Fibroblast of the aortic adventitia (primary cell): ENCODE measurements at places on chromosomes 13 and 19.

GRCh38 chr19:17775245-17775927 is 19.6 kb upstream of the B3GNT3 start:
- DNase-seq: peak; percentile 32

GRCh38 chr13:88752041-88752440 is 1080.9 kb downstream of the SLITRK5 start:
- DNase-seq: no peak

DNA sequence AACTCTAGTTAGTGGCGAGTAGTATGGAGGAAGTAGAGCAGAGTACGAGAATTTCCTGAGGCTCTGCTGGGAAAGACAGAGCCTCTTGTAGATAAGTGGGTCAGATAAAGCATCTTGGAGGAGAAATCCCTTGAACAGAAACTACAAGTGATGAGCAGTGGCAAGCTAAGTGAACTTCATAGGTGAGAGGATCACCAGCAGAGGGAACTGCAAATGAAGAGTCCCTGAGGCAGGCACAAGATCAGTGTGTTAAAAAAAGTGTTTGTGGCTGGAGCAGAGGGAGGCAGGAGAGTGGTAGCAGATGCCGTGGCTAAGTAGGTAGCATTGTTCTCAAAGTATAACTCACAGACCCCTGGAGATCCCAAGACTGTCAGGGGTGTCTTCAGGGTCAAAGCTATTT is 437.6 kb downstream of the HS6ST3 start:
- no peak for DNase-seq

- no peak for DNase-seq
These were observed 70.0 kb downstream of the MZT1 start for GRCh38 chr13:72657379-72657778.

GRCh38 chr13:113907635-113908617 is 44.0 kb upstream of the GAS6 start:
- peak; percentile 82 for DNase-seq

DNA sequence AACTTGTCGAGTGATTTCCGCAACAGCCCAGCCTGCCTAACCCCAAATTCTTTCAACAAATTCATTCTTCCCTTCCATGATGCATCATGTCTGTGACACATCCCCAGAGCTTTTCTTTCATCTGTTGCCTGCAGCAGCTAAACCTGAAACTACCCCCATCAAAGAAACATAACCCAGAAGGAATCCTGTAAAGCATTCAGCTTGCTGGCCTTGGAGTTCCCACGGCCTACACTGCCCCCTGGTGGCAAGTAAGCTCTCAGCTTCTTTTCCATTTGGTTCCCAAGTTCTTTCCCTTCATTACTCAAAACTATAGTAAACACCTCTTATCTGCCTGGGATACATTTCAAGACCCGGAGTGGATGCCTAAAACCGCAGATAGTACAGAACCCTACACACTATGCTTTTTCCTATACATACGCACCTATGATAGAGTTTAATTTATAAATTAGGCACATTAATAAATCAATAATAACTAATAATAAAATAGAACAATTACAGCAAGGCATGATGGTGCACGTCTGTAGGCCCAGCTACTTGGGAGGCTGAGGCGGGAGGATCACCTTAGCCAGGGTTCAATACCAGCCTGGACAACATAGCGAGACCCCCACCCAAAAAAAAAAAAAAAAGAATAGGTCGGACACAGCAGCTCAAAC is 7.4 kb downstream of the ETHE1 start:
- DNase-seq: peak; percentile 93
